Nephron progenitor cell (in vitro differentiated cells): ENCODE measurements at places on chromosomes 5 and 9.

GRCh38 chr5:151357792-151358191 lies 10.4 kb upstream of the SLC36A2 start:
- DNase-seq, result no peak
- H3K4me1 ChIP-seq, result peaks cover 7% of the 10 kb centered on the region
- H3K27me3 ChIP-seq, result no peaks in the 10 kb centered on the region
- H3K36me3 ChIP-seq, result no peaks in the 10 kb centered on the region
- H3K4me3 ChIP-seq, result no peak overlapping the region

- H3K4me3 ChIP-seq, result no peak overlapping the region
- no peak for DNase-seq
- peaks cover 9% of the 10 kb centered on the region for H3K4me1 ChIP-seq
- H3K27ac ChIP-seq, result no peak overlapping the region
- H3K36me3 ChIP-seq, result peaks cover 5% of the 10 kb centered on the region
- H3K27me3 ChIP-seq, result peaks cover 7% of the 10 kb centered on the region
These were observed 85.7 kb upstream of the FBXW11 start for GRCh38 chr5:172091956-172092732.

- no peaks in the 10 kb centered on the region for H3K36me3 ChIP-seq
- H3K4me3 ChIP-seq, result no peak overlapping the region
- H3K4me1 ChIP-seq, result peaks cover 4% of the 10 kb centered on the region
- no peak for DNase-seq
These were observed 4.1 kb downstream of the PAEP start for GRCh38 chr9:135565636-135566035.

DNA sequence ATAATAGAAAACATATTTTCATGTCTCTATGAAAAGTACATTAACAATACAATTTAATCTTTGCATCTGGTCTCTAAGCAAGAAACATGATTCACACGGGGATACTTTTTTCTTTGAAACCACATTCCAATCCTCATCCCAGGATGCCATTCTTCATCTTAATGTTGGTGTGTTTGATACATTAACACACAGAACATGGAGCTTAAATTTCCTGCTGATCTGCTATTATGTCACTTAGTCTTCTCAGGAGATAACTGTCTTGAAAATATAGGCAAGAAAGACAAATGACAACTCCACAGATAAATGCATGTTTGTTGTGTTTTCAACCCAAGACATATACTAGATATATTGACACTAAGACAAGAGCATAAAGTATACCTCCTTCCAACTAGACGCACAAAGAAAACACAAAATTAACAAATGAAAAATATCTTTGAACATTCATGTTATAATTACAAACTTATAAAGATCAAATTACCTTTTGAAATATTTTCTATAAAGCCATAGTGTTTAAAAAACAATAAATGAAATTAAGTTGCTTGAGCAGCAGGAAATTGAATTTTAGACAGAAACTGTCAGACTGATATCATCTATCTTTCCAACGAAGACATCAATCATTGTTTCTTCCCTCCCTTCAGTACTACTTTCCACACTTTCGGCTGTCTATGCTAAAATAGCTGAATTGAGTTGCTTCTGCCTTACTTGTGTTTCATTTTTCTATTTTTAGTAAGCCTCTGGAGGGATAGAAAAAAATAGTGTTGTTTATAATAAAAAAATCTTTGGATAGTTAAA lies 1676.7 kb upstream of the CDH9 start:
- H3K4me3 ChIP-seq, result no peak overlapping the region
- no peak overlapping the region for H3K27ac ChIP-seq
- DNase-seq, result no peak
- no peaks in the 10 kb centered on the region for H3K36me3 ChIP-seq
- H3K4me1 ChIP-seq, result no peaks in the 10 kb centered on the region

GRCh38 chr5:11527652-11528349 lies 376.4 kb downstream of the CTNND2 start:
- H3K27me3 ChIP-seq, result peaks cover 15% of the 10 kb centered on the region
- no peak overlapping the region for H3K4me3 ChIP-seq
- H3K4me1 ChIP-seq, result peaks cover 36% of the 10 kb centered on the region
- DNase-seq, result no peak

- DNase-seq, result no peak
- peaks cover 7% of the 10 kb centered on the region for H3K27me3 ChIP-seq
- no peak overlapping the region for H3K4me3 ChIP-seq
- no peaks in the 10 kb centered on the region for H3K36me3 ChIP-seq
- H3K27ac ChIP-seq, result no peak overlapping the region
These were observed 166.0 kb upstream of the RGS7BP start for GRCh38 chr5:64339769-64340168.

DNA sequence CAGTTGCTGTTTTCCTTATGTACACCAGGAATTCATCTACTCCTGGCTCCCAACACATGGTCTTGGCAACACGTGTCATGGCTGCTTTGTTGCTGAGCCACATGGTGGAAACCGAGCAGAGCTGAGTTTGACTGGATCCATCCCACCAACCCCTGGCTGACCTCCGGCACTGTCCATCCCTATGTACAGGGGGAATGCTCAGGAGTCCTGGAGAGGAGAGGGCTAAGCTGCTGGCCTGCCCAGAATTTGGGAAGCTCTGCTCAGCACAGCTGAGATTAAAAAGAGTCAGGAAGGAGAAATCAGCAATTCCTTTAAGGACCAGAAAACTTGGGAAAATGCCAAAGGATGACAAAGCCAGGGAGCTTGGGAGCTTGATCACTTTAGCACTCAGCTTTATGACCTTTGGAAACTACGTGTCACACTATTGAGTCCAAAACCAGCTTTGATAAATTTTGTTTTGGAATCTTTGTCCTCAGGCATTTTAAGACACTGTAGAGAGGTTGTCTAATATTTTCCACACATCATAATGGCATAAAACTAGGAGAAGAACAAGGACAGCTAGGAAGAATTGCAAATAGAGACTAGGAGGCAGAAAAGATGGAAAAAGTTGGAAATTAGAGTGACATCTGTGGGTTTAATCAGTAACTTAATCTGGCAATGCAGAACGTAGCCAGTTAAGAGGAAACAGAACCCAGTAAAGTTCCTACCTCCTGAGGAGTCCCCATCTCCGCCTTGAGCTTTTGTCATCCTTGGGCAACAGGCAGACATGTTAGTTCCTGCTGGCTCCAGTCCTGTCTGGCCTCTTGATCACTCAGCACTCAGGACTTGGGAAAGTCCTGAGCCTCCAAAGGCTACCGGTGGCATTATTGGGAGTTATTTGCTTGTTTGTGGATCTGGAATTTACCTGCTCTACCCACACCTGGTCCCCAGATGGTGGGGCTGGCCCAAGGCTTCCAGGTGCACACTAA lies 62.5 kb upstream of the PLPP1 start:
- H3K36me3 ChIP-seq, result no peaks in the 10 kb centered on the region
- H3K4me1 ChIP-seq, result peaks cover 37% of the 10 kb centered on the region
- H3K27me3 ChIP-seq, result peaks cover 3% of the 10 kb centered on the region
- H3K4me3 ChIP-seq, result no peak overlapping the region
- no peak overlapping the region for H3K27ac ChIP-seq
- DNase-seq, result no peak

GRCh38 chr5:83204651-83205050 lies 127.3 kb downstream of the XRCC4 start:
- H3K27me3 ChIP-seq, result no peaks in the 10 kb centered on the region
- no peak overlapping the region for H3K4me3 ChIP-seq
- H3K27ac ChIP-seq, result no peak overlapping the region
- no peaks in the 10 kb centered on the region for H3K4me1 ChIP-seq

GRCh38 chr9:37746448-37747270 lies 6.9 kb upstream of the TRMT10B start:
- H3K4me3 ChIP-seq, result no peak overlapping the region
- peaks cover 5% of the 10 kb centered on the region for H3K4me1 ChIP-seq
- DNase-seq, result no peak
- H3K27ac ChIP-seq, result no peak overlapping the region
- H3K27me3 ChIP-seq, result peaks cover 11% of the 10 kb centered on the region
- H3K36me3 ChIP-seq, result no peaks in the 10 kb centered on the region

DNA sequence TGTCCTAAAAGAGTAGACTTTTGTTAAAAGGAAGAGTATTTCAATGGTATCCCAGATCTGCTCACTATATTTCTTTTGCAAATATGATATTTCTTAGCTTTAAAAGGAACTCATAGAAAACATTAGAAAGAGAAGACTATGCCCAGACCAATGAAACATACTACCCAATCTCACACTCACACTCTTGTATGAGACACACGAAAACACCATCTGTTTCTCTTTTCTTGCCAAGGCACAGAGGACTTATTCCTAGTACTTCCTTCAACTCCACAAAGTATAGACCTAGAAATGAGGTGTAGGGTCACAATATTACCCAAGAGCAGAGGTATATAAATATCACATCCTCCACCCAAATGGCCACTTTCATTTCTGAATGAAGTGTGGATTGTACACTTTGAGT lies 292.4 kb upstream of the ACO1 start:
- H3K27me3 ChIP-seq, result peaks cover 3% of the 10 kb centered on the region
- H3K27ac ChIP-seq, result no peak overlapping the region
- no peak overlapping the region for H3K4me3 ChIP-seq
- no peak for DNase-seq
- H3K36me3 ChIP-seq, result no peaks in the 10 kb centered on the region
- H3K4me1 ChIP-seq, result no peaks in the 10 kb centered on the region

GRCh38 chr5:121573721-121574382 lies 277.8 kb upstream of the FTMT start:
- H3K4me1 ChIP-seq, result no peaks in the 10 kb centered on the region
- no peaks in the 10 kb centered on the region for H3K27me3 ChIP-seq
- DNase-seq, result no peak
- H3K36me3 ChIP-seq, result no peaks in the 10 kb centered on the region

- H3K36me3 ChIP-seq, result no peaks in the 10 kb centered on the region
- H3K4me3 ChIP-seq, result no peak overlapping the region
- no peak overlapping the region for H3K27ac ChIP-seq
- DNase-seq, result peak; percentile 4
- H3K4me1 ChIP-seq, result no peaks in the 10 kb centered on the region
- H3K27me3 ChIP-seq, result no peaks in the 10 kb centered on the region
These were observed 1967.0 kb upstream of the CDH9 start for GRCh38 chr5:29005386-29005785.

GRCh38 chr5:80127116-80127552 lies 92.0 kb downstream of the THBS4 start:
- H3K4me1 ChIP-seq, result peaks cover 16% of the 10 kb centered on the region
- no peak overlapping the region for H3K4me3 ChIP-seq
- no peak for DNase-seq
- H3K36me3 ChIP-seq, result peaks cover 34% of the 10 kb centered on the region
- H3K27ac ChIP-seq, result no peak overlapping the region
- no peaks in the 10 kb centered on the region for H3K27me3 ChIP-seq

DNA sequence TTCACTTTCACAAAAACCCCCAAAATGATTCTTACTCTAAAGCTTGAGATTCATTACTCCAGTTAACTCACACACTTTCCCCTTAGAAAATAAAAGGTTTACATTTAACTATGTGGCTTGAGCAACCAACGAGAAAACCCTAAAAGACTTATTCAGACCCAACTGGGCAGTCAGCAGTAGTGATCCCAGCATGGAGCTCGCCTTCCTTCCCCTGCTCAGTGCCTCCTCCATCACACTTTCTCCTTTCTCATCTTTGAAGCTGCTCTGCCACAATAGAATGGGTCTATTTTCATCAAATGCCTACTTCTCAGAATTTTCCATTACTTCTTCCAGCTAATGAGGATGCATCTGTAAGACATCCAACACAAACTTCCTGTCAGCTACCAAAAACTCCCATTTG lies 29.1 kb downstream of the RORB start:
- H3K36me3 ChIP-seq, result no peaks in the 10 kb centered on the region
- no peaks in the 10 kb centered on the region for H3K4me1 ChIP-seq
- H3K27ac ChIP-seq, result no peak overlapping the region
- H3K27me3 ChIP-seq, result peaks cover 3% of the 10 kb centered on the region
- no peak for DNase-seq
